ENCODE measurements at places on chromosomes 3 and 15. TPM values are rescaled to one million over a fixed set of nuclear protein-coding genes. Genes with fewer than 3 reads are reported as not detected.

DNA sequence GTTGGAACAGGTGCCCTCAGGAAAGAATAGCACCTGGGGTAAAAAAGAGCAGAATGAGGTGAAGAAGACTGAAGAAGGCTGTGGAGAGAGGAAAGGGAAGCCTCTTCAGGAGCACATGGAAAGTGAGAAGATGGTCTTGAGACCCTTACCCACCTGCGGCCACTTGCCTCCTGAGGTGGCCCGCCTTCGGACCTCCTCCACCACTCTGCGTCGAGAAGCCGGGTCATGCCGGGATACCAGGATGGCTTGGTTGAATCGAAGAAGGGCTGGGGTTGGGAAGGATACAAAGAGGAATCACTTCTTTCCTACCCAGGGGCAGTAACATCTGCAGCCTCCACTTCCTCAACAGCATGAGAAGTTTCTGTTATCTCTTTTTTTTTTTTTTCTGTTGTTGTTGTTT, 3.0 kb downstream of the LPCAT4 start:
- no peak for ATAC-seq

DNA sequence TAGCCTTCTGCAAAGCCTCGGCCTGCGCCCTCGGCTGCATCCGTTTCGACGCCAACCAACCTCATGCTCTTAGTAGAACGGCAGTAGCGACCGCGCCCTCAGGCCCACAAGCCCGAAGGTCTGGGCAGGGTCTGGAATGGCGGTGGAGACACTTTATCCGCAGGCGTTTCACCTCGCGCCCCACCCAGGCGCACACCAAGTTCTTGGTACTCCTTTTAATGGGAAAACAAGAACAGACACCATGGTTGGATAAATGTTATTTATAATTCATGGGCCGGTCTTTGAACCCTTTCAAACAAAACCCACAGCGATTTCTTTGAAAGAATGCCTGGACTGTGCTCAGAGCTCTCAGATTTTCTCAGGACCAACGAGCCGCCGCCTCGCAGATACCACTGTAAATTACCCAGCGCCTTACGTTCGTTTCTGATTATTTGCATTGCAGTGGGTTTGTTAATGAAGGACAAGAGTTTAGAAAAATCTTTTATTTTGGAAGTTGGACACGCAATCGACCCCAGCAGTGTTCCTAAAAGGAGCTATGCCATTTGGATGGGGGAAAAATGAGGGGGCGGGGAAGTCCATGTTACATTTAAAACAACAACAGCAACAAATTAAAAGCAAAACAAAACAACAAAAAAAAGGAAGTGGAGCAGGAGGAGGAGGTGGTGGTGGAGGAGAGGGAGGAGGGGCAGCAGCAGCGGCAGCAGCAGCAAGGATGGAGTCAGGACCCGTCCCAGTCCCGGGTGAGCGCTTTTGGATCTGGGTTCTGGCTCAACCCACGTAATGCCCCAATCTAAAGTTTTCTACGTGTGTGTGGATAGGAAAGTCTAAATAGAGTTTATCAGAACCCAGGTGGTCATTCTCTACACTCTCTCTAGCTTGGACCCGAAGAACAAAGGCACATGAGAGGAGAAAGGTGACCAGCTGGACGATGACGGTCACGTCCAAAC, 993 bp upstream of the ISL2 start:
- ATAC-seq, result no peak

DNA sequence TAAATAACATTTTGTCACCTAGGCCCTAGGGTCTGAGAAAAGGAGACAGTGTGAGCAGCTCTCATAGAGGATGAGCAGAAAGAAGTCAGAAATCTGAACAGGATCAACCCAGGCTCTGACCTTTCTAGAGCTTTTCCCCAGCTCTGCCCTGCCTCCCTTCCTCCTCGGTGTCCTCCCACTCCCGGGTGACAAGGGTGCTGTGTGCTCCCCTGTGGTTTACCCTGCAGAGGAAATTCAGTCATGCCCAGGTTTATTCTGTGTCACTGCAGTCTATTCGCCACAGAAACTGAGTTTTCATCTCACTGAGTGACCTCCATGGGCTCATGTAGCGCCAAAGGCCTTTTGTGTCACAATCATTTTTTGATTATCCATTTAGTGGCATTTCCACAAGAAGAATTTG, 76.6 kb downstream of the IL12A start:
- ATAC-seq, result no peak

GRCh38 chr3:55965776-55966175, 478.7 kb upstream of the WNT5A start:
- no peak for ATAC-seq

DNA sequence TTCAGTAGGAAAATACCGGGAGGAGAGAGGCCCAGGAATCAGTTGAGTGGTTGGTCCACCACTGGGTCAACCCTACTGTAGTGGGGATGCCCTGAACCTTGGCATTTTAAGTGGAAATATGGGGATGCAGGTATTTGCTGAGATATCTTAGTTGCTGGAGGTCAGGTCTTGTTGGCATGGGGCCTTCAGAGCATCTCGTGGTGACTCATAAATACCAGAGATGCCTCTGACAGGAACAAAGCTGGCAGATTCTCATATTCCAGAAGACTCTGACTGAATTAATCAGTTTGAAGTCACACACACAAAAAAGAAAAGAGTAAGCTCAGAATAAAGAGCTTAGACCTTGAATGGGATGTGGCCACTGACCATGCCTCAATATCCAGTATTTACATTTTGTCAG, 91.6 kb downstream of the CACNA2D3 start:
- ATAC-seq, result no peak

DNA sequence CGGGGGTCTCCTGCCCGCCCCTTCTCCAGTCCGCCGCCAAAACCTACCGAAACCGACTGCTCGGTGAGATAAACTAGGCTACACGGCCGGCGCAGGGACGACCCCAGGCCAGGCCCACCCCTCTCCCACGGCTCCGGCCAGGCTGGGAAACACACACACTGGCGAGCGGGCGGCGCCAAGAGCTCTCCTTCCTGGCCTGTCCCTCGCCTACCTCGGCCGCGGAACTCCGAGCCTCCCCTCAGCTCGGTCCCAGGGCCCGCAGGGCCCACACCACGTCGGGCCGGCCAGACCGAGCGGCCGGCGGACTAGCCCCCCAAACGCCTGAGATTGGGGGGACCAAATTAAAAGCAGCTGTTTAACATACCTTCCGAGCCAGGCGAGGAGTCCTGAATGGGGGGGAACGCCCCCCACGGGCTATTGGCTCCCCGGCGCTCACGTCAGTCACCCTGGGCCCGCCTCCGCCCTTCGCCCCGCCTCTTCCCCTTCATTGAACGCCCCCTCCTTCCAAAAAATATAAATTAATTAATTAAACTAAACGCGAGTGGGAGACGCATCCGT, 4.0 kb upstream of the SIN3A start:
- ATAC-seq, result peak; percentile 17

- ATAC-seq, result no peak
These were observed 80.6 kb downstream of the FBXL22 start for GRCh38 chr15:63677778-63678177.

Gene ST8SIA2
- total RNA-seq, result 0.16 TPM

Gene USP4
- total RNA-seq, result 38.7 TPM
